Progenitor cell of endocrine pancreas (in vitro differentiated cells): ENCODE measurements at places on chromosomes 4 and X. TPM values are rescaled to one million over a fixed set of nuclear protein-coding genes. Genes with fewer than 3 reads are reported as not detected.

The C4orf54 gene
- not detected in 2 replicates for total RNA-seq

DNA sequence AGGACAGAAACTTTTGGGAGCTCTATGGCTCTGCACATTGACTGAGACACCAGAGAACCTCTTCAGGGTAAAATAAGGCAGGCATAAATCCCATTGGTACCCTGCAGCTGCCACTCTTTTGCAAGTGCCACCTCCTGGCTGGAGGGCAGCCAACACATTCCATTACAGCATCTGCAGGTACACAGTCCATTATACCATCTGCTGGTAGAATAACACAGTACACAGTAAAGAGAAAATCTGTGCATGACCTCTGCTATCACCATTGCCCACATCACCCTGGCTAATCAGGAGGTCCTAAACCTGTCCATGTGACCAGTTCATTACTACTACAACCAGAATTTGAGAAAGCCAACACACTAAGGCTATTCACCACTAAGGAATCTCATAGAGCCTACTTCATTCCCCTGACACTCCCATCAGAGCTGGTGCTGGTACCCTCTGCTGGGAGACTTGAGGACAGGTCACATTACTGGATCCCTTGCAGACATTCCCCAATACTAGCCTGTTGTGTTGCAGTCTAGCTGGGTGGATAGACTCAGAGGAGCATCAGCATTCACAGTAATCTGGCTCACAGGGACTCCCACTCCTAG is 176.2 kb upstream of the TACR3 start:
- DNase-seq = no peak

DNA sequence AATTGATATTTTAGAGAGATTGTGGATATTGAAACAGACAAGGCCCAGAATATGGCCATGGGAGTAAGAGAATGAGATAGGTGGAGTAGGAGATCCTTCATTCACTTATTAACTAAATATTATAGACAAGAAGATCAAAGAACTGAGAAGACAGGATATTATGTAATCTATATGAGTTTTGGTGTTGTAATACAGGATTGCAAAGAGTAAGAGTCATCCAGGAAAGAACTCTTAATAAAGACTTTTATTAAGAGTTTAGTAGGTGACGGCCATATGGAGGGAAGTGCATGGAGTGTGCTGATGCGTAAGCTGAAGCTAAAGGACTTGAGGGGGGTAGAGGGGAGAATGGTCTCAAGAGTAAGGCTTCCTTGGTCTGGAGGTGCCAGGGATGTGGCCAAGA is 153.7 kb downstream of the VEGFC start:
- no peak for DNase-seq

GRCh38 chr4:85426366-85426765 is 48.6 kb upstream of the ARHGAP24 start:
- DNase-seq = no peak

- no peak for DNase-seq
Observed at GRCh38 chr4:94525993-94526728, 74.4 kb downstream of the PDLIM5 start.

The ZDHHC15 gene
- total RNA-seq = 2.3 and 2.7 TPM in 2 replicates

The RBM47 gene
- total RNA-seq = 64.3 and 64.8 TPM in 2 replicates

The ZCCHC12 gene
- 2.3 and 3.2 TPM in 2 replicates for total RNA-seq
